ENCODE measurements at places on chromosomes 2 and 18.

DNA sequence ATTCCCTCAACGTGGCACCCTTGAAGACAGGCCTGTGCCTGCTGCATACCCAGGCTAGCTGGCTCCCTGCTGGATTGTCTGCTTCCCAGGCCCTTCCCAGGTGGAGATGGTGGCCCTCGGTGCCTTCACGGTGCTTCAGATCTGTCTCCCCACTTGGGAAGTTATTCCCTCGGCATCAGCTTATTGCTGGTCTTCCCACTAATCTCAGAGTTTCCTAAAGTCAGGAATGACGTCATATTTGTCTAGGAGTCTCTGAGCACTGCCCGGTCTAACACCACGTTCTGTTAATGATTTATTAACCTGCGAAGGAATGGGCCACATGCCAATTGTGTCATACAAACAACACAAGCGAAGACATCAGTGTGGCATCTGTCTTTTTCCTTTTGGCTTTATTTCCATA, 269.8 kb upstream of the ID2 start:
- DNase-seq: no peak

DNA sequence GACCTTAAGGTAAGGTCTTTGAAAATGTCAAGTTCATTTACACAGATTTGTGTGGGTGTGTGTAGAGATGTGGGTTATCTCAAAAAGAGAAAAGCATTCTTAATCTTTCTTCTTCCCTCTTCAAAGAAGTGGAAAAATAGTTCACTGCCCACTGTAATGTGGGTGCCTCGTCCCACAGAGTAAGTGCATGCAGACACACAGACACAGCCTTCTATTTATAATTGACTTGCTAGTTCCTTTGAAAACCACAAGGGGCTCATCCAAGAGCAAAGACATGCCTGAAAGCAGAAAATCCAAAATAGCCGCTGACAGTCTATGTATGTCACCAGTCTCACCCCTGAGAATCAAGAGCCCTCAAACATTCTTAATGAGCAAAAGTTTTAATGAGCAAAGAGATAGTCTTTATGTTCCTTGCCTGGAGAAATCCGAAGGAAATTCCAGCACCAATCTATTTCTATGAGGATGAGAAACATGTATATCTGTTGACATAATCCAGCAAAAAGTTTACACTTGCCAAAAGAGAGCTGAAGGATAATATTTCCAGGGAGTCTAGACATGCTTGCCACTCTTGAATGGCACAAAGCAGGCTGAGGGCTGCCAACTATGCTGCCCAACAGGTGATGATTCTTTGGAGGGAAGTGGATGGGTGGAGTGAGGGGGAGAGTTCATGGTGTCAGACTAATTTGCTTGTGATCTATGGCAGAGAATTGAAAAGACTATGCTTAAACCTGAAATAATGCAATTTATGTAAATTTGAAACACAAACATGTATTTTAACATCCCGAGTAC, 93.9 kb downstream of the ACVR1 start:
- no peak for DNase-seq

DNA sequence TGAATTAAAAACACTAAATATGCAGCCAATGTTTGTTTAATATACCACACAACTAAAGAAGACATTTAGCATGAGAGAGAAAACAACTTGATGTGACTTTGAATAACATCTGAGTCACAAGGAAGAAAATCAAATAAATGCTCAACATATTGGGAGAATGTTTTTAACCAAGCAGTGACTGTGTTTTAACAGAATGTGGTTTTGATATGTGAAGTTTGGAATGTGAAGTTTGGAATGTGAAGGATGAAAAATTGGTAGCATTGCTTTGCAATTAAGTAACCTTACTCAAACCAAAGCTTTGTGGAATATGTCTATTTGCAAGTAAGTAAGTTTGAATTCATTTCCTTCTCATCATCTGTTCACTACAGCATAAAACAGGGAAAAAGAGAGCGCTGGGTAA, 128.2 kb upstream of the DNAJC10 start:
- DNase-seq: no peak

DNA sequence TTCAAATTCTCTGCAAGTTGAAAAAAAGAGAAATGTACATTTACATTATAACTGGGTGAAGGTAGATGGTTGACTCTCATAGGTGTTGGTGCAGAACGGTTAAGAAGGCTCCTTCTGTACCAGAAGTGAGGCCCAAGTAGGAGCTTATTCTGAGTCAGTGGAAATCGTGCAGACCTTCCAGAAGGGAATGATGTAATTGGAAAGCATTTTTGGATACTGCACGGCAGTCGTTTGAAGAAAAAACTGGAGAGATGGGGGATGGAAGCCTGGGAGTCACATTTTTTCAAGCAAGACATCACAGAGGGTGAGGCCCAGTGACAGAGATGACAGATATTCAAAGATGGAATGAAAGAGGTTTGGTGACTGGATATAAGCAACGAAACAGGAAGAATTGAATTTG, 39.4 kb downstream of the HRH4 start:
- no peak for DNase-seq

GRCh38 chr2:28346587-28346986, 46.1 kb upstream of the FOSL2 start:
- no peak for DNase-seq

- DNase-seq: no peak
Measured at GRCh38 chr2:36965751-36966369, 476 bp downstream of the STRN start.

DNA sequence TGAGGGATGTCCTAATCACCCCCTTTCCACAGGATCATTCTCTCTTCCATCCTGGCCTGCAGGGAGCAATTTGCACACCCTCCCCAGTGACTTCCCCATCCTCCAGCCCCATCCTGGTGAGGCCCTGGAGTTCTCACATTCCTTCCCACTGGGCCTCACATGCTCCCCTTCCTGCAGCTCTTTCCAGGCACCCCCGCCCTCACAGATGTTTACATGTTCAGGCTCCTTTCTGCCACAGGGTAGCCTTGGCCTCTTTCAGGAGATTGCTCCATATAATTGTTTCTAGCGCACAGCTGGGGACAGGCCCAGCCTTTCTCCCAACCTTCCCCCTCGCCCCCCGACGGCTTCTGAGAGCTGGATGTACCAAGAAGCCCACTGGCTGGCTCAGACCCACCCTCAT, 288.4 kb upstream of the TRIB2 start:
- DNase-seq: no peak

GRCh38 chr18:69956665-69957620, 9.3 kb upstream of the CD226 start:
- DNase-seq: no peak

DNA sequence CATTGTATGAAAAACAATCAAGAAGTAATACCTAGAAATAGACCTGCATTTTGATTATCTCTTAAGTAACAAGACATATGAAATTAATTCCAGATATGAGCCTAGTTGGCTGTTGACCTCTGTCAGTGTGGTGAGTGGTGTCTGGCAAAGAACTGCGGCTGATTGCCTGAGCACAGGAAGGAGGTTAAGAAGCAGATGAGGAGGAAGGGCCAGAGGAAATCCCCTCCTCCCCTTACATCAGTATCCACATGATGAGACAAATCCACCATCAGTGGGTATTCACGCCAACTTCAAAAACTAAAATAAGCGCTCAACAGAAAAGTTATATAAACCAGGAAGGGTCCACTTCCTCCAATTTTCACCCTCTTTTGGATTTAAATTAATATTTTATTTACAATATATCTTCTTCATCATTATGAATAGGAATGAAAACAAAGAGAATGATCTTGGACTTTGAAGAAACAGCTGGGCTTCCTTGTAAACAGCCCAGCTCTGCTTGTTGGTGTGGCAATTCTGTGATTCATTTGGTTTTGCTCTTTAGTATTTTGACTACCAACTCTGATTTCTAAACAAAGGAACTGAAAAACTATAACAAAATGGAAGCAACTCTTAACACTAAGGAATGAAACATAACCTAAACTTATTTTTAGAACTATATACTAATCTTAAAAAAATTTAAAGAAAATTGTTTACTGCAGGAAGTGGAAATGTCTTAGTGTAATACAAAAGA, 27.3 kb downstream of the RFTN2 start:
- DNase-seq: no peak

GRCh38 chr18:62772860-62773584, 57.7 kb downstream of the PHLPP1 start:
- DNase-seq: no peak

- no peak for DNase-seq
Measured at GRCh38 chr2:231238689-231239088, 40.3 kb downstream of the ARMC9 start.

DNA sequence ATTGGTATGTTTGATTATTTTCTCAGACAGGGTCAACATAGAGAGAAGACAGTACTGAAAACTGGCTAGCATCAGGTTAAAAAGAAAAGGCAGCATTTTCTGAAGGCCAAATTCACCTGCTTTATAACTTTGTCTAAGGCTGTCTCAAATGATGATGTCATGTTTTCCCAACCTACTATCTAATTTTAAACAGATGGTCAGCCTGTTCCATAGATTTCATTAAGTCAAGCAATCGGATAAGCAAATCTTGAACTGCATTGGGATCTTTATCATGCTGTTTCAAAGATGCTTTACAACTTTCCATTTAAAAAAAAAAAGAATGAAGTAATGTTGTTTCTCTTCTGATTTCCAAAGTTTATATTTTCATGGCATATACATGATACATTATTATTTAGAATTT, 56.3 kb upstream of the SPOPL start:
- no peak for DNase-seq

DNA sequence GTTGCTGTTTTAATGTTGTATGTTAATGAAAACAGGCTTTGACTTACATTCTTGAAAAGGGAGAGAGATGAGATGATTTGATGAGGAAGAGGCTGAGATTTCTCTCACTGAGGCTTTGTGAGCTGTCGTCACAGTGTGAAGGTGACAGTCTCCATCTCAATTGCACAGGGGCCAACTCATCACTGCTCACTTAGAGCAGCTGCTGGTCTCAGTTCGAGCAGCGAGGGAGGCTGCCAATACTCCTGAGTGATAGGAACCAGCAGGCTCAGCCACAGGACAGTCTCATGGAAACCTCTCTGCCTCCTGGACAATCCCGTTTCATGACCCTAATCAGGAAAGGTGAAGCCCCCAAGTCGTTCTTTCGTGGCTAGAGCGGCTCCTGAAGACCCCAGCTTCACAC, 170.7 kb upstream of the SOX11 start:
- DNase-seq: no peak

GRCh38 chr2:219297766-219298456, 11.3 kb downstream of the PTPRN start:
- DNase-seq: no peak

DNA sequence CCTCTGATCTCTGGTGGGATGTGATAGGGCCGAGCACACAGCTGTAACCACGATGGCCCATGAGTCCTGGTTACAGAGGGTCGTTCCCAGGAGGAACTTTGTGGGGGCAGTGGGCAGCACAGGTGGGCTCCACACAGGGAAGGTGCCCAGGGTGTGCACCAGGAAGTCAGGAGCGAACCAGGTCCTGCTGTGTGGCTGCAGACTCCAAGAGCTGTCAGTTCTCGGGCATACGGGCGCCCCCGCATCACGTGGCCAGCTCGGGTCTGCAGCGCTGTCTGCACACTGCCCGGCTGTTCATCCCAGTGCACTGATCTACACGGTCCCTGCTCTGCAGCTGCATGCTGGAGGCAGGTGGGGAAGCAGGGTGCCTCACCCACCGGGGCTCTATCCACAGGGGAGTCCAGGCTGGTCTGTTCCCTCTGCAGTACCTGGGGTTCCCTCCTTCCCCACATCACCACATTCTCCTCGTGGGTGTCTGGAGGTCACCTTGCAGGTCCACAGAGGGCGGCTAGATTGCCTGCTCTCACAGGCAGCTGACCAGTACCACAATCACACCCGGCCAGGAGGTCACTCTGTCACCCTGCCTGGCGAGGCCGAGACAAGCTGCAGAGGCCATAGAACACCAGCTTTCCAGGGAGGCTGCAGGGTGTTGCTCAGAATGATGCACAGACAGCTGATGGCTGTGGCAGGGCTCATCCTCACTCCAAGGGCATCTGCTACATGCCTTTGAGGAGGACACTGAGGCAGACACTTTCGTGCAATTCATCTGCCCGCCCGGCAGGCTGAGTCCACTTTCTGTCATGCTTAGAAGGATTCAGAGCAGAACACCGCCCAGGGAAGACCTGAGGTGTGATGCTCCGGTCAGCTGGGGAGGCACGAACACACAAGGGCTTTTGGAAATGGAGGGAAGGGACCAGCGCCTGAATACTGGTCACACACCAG, 202.7 kb downstream of the EIPR1 start:
- no peak for DNase-seq

DNA sequence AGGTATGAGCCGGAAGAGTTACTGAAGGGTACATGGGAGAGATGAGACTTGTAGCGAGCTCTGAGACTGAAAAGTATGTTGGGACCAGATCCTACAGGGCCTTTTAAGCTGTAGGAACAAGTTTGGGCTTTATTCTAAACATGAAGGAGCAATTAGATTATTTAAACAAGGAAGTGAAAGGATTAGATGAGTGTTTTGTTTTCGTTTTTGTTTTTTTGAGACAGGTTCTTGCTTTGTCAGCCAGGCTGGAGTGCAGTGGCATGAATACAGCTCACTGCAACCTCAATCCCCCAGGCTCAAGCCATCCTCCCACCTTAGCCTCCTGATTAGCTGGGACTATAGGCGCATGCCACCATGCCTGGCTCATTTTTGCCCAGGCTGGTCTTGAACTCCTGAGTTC, 110.7 kb downstream of the C1D start:
- DNase-seq: no peak

GRCh38 chr2:119756837-119757236, 2.9 kb upstream of the PTPN4 start:
- no peak for DNase-seq

DNA sequence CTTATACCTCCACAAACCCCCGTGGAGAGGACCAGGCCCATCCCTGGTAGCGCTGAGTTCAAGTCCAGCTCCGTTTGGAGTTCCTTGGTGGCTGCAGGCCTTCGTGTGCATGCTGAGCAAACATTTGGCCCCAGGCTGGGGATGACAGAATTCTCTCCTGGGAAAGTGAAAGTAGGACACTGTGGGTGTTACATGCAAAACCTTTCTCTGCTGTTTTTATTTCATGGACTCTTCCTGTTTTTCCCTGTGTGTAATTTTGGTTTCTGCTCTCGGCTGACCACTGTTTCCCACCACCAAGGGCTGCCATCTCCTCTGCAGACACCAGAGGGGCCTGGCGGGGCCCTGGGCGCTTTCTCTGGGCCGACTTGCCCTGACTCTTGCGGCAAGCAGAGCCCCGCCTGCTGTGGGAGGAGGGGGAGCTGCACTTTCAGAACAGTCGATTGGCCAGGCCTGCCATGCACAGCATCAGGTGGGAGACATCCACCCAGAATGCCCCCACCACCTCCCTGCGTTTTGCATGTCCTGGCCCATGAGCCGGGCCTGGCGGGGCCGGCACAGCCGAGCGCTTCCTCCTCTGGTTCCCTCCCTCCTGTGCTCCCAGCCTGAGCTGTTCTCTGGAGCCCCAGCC, 102.4 kb downstream of the CABLES1 start:
- peak; percentile 21 for DNase-seq

- no peak for DNase-seq
Measured at GRCh38 chr2:75994759-75995158, 284.0 kb upstream of the GCFC2 start.

DNA sequence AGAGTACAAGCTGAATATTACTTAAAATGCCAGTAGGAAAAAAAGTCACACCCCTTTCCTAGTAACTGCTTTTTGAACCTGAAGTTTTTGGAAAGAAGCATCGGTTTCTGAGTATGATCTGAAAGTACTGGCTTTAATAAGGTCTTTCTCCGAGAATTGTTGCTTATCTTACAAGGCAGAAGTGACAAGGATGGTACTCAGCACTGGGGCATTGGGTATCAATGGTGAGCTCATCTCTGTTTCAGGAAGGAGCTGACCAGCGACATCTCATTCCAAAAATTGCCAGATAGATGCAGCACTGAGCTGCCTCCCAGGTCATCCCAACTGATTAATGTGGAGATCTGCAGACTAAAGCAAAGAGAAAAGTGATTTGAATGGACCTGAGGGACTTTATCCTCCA, 85.4 kb downstream of the FMNL2 start:
- DNase-seq: no peak

All from CD8-positive, alpha-beta memory T cell (primary cell).